ENCODE measurements at places on chromosomes 12 and 14.

DNA sequence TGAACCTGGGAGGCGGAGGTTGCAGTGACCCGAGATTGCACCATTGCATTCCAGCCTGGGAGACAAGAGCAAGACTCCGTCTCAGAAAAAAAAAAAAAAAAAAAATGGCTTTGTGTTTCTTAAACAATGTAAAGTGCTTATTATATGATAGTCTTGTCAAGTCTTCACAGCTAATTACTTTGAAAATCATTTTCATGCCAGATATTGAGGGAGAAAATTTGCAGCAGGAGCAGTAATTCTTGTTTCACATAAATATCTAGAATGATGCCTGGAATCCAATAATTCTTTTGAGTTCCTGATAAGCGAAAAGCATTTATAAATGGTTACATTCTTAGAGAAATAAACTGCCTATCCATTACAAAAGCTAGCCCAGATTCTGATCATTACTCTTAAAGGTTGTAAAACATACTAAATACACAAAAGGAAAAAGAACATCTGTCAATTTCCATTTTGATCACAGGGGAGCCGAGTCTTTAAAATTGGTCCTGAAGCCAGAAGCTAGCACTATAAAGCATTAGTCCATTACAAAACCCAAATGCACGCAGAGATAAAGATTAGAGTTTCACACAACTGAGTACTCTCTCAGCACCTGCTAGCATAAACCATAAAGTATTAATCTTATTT is 50.3 kb downstream of the IFT81 start:
- no peak for DNase-seq

GRCh38 chr12:106161491-106161890 is 22.7 kb upstream of the NUAK1 start:
- no peak for DNase-seq

GRCh38 chr14:68681256-68682011 is 111.4 kb downstream of the ZFP36L1 start:
- no peak for DNase-seq

DNA sequence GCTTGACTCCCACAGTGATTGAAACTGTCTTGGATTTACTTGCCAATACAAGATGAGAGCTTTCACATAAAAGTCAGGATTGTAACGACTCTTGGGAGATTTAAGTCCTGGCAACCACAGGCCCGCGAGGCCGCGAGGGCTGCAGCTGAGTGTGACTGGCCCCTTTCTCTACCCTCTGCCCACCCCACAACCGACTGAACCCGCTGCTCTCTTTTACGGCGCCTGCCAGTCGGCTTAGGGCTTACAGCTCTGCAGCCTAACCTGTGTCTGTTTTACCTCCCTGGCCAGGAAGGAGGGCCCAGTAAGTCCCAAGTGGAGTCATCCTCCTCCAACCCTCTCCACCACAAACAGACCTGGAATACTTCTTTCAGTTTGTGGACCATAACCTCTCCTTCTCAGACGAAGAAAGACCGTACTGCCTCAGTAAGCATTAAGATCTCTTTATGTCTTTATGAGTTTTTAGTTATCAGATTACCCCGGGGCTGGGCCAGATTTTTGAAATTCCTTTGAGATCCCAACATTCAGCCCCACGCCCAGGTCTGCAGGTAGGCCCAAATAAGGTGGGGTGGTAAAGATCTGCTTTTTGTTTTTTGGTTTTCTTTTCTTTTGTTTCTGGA is 12.6 kb upstream of the TIGAR start:
- DNase-seq = no peak

GRCh38 chr14:104175811-104176210 is 37.4 kb downstream of the KIF26A start:
- no peak for DNase-seq

GRCh38 chr12:132517013-132517739 is 27.2 kb downstream of the FBRSL1 start:
- no peak for DNase-seq

GRCh38 chr12:63098851-63099250 is 52.1 kb downstream of the AVPR1A start:
- DNase-seq = no peak

DNA sequence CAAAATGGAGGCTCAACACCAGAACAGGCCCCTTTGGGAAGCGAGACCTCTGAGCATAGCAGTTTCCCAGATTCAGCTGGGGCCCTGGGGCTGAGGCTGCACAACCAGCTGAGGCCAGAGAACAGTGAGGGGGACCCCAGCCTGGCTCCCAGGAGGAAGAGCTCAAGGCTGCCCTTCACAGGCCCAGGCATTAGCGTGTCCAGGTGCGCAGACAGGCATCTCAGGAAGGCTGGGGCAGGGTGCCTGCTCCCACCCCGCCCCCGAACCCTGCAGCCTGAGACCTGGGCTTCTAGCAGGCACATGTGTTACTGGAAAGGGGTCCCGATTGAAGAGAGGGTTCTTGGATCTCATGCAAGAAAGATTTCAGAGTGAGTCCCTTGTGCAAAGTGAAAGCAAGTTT is 27.2 kb downstream of the CALM1 start:
- no peak for DNase-seq

GRCh38 chr14:77406086-77406485 is 17.2 kb downstream of the NOXRED1 start:
- no peak for DNase-seq

GRCh38 chr12:19236656-19237055 is 107.1 kb downstream of the PLEKHA5 start:
- DNase-seq = no peak

- DNase-seq = no peak
Measured at GRCh38 chr14:90293766-90294730, 37.7 kb downstream of the NRDE2 start.

Data from esophagus muscularis mucosa (tissue), 4 donors.